Activated naive CD4-positive, alpha-beta T cell treated with anti-CD3 and anti-CD28 coated beads, Interleukin-2, amount 10 ng/mL, durations not matched to agents 7 days and 5 days (primary cell): ENCODE measurements at places on chromosomes 6 and 20.
A peak's percentile ranks its signal among the peaks of the same experiment; 100 is the strongest.

DNA sequence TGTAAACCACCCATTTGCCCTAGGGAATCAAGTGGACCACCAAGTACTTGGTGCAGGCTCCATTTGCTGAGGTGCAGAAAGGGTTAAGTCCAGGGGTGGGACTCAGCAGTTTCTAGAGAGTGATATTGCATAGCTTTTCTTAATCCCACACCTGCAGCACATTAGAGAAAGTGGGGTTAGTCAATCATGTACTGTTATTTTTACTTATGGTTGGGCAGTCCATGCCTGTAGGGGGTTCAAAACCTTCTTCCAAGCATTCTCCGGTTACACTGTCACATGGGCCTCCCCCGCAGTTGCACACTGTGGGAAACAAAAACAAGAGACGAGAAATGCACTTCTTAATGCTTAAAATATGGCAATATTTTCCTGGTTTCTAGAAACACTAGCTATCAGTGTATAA, 65.5 kb downstream of the LAMA4 start:
- DNase-seq: no peak

DNA sequence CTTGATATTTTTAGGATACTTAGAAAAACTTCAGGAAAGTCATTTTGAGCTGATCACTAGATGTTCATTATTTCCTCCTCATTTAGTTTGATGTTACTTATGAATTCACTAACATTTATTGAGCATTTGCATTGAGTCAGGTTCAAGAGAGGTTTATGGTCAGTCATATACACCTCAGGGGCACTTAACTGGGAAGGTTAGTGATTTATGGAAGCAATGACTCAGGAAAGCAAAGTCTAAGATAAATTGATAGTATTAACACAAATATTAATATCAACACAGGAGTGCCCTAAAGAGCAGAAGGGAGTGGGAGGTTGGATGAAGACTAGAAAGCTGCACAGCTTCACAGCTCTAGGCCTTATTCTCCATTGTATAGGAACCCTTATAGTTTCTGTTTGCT, 177.0 kb upstream of the TNFAIP3 start:
- no peak for DNase-seq

GRCh38 chr6:148225871-148226270, 116.8 kb upstream of the SASH1 start:
- no peak for DNase-seq

GRCh38 chr6:3875486-3875885, 26.3 kb downstream of the FAM50B start:
- DNase-seq: no peak

- no peak for DNase-seq
These were observed 19.6 kb downstream of the ANGPT4 start for GRCh38 chr20:896501-897025.

GRCh38 chr20:61688411-61688810, 377.3 kb downstream of the TAF4 start:
- no peak for DNase-seq

DNA sequence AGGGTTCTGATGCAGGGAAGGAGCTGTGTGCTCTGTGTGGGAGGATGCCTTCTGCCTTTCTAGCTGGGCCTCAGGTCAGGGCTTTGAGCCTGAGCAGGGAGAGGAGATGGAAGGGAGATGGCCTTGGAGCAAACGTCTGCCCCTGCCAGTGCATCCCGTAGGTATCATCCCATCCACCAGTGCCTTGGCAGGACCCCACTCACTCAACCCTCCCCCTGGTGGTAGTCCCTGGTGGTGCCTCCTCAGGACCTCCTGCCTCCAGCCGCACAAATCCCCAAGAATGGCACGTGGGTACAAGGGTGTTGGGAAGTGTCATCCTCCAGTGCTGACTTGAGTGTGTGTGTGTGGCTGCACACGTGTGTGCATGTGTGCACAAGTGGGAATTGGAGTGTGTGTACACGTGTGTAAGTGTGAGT, 23.1 kb upstream of the MICB start:
- DNase-seq: peak; percentile 51

- no peak for DNase-seq
These were observed 10.0 kb downstream of the CITED2 start for GRCh38 chr6:139364302-139364981.

- no peak for DNase-seq
These were observed at the start of gene DOK5 for GRCh38 chr20:54475334-54476168. TSS of gene DOK5 (plus strand) at chr20:54475593. CDS start at chr20:54475947, 354 bp downstream.

GRCh38 chr6:52020945-52021570, 66.4 kb downstream of the PKHD1 start:
- DNase-seq: no peak
